ENCODE measurements at places on chromosomes 16 and 17.

DNA sequence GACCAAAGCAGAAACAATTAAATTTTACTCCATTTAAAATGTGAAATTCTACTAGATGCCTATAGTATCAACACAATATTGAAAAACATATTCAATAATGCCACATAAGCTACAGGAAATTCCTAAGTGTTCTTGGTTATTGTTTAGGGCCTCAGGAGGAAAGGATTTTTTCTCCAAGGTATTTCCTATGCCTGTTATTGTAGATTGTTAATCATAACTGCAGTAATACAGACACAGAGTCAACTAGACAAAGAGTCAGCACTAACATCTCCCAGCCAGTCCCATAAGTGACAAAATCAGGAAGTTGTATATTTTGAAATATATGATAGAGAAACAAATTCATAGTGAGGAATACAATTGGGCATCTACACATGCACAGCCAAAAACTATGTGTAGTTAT, 782.7 kb upstream of the KIF2B start:
- no peak for DNase-seq

DNA sequence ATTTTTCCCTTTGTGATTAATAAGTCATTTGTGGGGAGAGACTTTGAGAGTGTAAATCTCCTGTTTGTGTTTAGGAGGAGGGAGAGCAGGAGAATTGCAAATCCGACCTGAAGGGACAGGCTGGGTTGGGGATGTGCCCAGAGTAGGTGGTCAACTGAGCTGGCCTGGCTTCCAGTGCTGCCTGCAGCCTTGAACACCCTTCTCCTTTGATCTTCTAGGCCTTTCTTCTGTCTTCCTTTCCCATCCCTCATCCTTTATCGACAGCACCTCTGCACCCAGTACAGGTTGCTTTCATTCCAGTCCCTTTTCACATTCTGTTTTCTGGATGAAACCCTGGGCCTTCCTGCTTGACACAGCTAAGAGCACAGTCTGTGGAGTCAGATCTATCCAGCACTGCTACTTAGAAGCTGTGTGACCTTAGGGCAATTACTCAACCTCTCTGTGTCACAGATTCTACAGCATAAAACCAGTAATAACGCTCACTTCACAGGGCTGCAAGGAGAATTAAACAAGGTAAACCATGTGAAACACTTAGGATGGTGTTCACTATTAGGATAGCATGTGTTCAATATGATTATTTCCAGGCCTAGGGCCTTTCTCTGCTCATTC, 1.0 kb upstream of the CSNK2A2 start:
- no peak for DNase-seq

DNA sequence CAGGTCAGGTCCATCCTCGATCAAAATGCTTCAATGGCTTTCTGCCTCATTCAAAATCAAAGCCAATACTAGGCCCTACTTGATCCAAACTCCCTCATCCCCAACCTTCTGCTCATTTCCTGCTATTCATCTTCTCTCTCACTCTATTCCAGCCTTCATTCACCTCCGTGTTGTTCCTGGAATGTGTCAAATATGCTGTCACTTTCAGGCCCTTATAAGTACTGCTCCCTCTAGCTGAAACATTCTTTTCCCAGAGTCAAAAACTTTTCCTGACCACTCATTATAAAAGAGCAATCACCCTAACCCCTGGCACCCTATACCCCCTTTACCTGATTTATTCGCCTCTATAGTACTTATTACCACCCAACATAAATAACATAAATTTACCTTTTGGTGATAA, 303.7 kb upstream of the PMFBP1 start:
- no peak for DNase-seq

DNA sequence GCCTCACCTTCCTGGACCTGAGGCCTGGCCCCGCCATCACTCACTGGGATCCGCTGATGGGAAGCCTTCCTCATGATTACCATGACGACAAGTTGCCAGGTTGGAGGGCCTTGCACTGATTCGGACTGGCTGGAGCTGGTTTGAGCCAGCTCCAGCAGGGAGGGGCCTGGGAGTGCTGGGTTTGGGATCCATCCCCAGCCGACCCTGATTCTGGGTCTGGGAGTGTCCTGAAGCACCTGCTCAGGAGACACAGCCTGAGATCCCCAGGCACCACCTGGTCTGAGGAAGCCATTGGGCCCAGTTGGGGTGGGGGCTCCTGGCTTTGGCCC, 5.9 kb upstream of the BAIAP3 start:
- DNase-seq: no peak

DNA sequence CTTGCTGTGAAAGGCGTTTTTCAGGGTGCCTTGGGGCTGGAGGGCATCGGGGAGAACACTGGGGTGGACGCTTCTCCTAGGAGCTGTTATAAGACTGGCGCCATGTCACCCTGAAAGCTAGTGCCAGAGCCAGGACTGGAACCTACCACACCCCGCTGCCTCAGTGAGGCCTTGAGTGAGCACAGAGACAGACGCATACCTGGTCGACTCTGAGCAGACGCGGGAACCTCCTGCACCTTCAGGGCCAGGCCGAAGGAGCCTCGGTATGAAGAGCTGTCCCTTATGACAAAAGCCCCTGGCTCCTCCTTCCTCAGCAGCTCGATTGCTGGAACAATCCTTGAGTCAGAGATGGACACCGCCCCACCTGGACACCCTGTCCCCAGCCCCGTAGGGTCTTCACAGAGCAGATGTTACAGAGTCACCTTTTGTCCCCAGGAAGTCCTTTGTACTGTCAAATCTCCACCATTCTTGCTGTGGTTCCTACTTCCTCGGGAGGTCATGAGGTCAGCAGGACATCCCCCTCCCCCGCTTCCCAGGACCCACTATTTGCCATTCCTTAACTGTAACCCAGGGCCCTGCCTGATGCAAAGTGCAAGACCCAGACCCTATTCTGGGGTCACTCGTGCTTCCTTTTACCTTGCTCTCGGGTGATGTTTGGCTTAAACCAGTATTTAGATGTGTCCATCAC, 17.0 kb downstream of the TNS4 start:
- no peak for DNase-seq

- no peak for DNase-seq
Measured at GRCh38 chr17:82465023-82465603, 6.6 kb downstream of the NARF start.

GRCh38 chr17:83177611-83178532, 98.5 kb downstream of the METRNL start:
- no peak for DNase-seq

- no peak for DNase-seq
Measured at GRCh38 chr16:60818465-60818864, 1217.8 kb downstream of the CDH8 start.

DNA sequence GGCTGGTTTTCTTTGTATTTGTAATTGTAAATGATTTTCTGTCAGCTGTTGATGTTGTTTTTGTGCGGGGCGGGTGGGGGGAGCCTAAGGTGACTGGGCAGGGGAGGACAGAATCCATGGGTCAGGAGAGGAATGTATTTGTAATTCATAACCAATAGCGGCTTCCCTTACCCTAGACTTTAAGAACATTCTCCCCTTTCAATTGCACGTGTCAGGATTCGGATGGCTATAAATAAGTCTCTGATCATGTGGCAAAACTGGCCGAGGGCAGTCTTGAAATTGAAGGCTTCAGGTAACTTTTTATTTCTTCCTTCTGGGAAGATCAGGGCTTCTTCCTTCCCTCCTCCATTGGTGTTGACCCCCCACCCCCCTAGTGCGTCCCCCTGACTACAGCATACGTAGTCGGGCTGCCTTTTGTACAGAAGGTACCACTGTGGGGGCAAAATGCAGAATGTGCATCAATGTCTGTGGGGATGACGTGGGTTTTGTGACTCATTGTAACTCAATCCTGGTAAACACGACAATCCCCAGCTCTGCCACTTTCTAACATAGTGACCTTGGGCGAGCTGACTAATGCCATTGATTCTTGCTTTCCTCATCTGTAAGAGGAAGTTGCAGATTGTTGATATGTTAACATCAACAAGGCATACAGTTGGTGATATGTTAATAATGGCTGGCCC, 16.2 kb downstream of the MARCHF10 start:
- DNase-seq: no peak

DNA sequence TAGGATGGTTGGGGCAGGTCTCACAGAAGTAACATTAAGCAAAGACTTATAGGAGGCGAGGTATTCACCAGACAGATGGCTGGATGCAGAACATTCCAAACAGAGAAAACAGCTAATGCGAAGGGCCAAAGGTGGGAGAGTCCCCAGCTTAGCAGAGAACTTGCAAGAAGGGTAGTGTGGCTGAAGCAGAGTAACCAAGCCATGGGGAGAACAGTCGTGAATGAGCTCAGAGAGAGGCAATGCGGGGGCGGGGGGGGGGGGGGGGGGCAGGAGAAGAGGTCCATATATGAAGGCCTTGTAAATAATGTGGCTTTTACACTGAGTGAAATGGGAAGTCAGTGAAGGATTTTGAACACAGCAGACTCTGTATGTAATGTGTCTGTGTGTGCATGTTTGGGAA, 81.3 kb downstream of the SMG6 start:
- DNase-seq: no peak

- no peak for DNase-seq
Measured at GRCh38 chr16:1027501-1027815, 45.1 kb upstream of the SSTR5 start.

GRCh38 chr17:79792341-79792871, 4.5 kb downstream of the CBX8 start:
- no peak for DNase-seq

GRCh38 chr17:63549289-63549945, 860 bp upstream of the DCAF7 start:
- DNase-seq: no peak

DNA sequence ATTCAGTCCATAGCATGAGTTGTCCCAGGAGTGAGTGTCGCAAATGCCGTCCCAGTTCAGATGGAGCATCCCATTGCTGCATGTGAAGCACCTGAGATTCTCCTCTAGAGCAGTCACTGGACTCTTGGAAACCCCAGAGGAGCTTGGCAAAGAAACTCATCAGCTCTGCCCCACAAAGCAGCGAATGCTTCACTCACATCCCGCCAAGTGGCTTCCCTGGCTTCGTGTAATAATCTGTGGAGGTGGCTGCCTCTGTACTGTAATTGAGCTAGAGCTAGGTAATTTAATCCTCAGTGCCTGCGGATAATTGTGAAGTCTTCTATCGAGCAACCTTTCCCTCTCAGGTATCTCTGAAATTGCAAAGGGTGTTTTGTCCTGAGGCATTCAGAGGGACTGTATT, 107.1 kb downstream of the SNX29 start:
- DNase-seq: no peak

GRCh38 chr17:10743316-10744009, 13.6 kb upstream of the TMEM220 start:
- no peak for DNase-seq

GRCh38 chr16:28592511-28592910, 4.3 kb downstream of the SULT1A2 start:
- DNase-seq: no peak

- no peak for DNase-seq
Measured at GRCh38 chr17:37518826-37519225, 29.1 kb downstream of the DUSP14 start.

GRCh38 chr16:59905131-59905530, 1171.0 kb upstream of the GOT2 start:
- DNase-seq: no peak

DNA sequence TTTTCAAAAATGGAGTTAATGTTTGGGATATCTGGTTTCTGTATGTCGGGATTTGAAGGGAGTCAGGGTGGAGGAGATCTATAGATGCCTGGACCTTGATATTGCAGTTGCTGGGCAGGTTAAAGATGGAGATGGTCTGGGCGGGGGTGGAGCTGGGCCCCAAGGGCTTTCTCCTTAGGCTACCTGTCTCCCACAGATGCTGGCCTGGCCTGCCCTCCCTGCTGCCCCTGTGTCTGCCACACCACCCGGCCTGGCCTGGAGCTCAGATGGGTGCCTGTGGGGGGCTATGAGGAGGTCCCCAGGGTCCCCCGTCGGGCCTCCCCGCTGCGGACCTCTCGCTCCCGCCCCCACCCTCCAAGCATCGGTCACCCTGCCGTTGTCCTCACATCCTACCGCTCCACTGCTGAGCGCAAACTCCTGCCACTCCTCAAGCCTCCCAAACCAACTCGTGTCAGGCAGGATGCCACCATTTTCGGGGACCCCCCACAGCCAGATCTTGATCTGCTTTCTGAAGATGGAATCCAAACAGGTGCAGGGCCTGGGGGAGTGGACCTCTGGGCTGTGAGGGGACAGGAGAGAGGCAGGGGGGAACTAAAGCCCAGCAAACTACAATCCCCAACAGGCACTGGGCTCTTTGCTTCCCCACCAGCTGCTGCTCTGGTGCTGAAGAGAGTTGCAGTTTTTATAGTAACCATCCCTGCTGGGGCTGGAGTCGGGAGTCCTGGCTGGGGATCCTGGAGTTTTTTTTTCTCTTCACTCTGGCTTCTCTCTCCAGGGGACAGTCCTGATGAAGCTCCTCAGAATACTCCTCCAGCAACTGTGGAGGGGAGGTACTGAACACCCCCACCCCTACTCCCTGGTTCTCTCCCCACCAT, 2.9 kb downstream of the ARHGEF15 start:
- DNase-seq: no peak

DNA sequence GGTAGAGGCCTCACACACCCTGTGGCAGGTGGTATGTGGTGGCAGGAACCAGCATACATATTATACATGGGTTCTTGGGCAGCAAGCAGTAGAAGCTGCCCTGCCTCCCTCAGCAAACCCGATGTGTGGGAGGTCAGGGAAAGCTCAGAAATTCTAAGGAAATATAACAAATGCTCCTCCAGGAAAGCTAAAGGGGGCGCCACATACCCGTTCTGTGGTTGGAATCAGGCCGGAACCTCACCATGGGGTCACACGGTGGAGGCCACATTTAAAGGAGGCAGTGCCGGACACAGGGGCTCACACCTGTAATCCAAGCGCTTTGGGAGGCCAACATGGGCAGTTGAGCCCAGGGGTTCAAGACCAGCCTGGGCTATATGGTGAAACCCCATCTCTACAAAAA, 12.4 kb upstream of the KATNB1 start:
- no peak for DNase-seq

GRCh38 chr17:75525806-75526554, 483 bp downstream of the LLGL2 start:
- no peak for DNase-seq

- no peak for DNase-seq
Measured at GRCh38 chr17:73320601-73321264, 8.9 kb upstream of the CDC42EP4 start.

DNA sequence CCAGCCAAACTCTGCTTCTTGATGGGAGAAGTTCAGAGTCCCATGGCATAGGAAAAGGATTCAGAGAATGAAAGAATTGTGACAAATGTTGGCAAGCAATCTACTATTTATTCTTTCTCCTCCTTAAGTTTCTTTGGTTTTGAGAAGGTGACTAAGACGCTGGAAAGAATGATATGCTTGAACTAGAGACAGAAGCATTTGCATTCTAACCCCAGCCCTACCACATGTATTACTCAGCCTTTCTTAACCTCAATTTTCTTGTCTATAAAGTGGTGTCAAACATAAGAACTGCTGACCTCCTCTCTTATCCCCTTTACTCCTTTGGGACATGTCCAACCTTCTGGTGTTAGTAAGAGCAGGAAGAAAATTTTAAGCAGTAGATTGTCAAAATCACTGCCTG, 124.7 kb downstream of the HS3ST2 start:
- no peak for DNase-seq

DNA sequence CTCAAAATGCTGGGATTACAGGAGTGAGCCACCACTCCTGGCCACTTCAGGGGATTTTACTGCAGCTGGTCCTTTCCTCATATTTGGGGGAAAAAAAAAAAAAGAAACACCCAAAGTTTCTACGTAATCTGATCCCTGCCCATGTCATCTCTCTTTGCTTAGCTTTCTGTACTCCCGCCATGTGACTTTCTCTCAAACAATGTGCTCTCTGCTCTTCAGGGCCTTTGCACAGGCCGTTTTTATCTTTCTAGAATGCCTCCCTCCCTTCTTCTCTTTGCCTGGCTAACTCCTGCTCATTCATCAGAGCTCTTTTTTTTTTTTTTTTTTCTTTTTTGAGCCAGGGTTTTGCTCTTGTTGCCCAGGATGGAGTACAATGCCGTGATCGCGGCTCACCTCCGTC, 4.9 kb upstream of the HDAC5 start:
- DNase-seq: no peak
